ENCODE measurements at places on chromosomes 2 and 18.

DNA sequence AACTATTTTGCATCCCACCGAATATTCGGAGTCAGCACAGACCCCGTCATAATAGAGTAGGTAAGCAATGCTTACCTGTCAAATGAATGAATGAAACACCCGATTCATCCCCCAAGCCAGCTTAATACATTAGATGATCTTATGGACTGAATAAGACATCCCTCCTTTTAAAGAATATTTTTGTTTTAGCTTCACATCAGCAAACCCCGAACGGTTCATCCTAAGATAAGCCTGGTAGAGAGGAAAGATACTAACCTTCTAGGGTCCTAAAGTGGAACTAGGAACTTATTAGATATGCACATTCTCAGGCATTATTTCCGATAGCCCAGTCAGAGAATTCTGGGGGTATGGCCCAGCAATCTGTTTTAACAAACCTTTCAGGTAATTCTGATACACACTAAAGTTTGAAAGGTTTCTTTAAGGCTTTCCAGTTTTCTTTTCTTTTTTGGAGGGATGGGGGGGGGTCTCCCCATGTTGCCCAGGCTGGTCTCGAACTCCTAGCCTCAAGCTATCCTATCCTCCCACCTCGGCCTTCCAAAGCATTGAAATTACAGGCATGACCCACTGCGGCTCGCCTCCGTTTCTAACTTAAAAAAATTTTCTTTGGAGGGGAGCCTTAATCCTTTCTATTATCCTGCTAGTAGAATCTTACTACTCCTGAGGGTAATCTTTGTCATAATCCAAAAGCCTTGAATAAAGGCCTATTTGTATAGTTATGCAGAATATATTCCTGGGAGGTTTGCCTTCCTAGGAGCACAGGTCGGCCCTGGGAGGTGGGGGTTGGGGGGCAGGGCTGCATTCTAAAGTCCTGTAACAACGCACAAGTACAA is 1.0 kb upstream of the ACTR3 start:
- no peak for DNase-seq

DNA sequence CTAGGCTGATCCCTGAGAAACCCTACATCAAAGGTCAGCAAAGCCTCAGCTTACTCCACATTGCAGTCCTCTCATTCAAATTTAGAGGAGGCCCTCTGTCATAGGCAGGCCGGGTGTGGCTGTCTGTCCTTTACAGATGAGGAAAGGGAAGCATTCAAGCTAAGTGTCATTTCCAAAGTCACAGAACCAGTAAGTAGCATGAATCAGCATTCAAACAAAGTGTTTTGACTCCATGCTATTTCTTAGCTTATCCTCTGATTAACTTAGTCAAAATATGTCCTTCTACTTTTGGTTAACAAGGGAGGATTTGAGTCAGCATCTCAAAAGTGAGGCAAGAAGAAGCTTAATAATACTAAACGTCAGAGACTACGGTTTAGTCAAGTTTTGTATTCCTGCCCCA is 409.0 kb upstream of the POU3F3 start:
- DNase-seq, result no peak

DNA sequence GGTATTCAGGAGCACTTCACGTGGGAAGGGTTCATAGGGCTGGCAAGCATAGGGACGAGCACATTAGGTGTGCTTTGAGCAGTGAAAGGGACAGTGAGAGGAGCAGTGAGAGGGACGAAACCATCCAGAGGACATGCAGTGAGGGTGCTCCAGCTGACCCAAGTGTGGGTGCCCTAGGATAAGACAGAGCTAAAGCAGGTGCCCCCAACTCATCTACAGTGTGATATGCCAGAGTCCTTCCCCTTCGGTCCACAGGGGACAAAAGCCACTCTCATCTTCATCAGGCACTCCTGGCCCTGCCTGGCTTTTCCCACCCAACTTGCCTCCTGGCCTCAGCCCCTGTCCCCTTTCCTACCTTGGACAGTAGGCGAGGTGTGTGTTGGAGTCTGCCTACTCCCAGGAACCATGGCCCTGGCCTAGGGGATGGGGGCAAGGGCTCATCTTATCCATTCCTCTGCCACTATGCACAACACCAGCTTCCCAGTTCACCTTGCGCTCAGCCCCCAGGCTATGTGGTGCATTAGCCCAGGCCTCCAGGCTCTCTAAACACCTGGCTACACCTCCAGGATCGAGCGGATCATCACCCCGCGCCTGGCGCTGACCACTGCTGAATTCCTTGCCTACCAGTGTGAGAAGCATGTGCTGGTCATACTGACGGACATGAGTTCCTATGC is 16.1 kb upstream of the ANKRD53 start:
- no peak for DNase-seq

GRCh38 chr18:23994361-23994902 is 20.1 kb upstream of the TTC39C start:
- DNase-seq, result no peak

DNA sequence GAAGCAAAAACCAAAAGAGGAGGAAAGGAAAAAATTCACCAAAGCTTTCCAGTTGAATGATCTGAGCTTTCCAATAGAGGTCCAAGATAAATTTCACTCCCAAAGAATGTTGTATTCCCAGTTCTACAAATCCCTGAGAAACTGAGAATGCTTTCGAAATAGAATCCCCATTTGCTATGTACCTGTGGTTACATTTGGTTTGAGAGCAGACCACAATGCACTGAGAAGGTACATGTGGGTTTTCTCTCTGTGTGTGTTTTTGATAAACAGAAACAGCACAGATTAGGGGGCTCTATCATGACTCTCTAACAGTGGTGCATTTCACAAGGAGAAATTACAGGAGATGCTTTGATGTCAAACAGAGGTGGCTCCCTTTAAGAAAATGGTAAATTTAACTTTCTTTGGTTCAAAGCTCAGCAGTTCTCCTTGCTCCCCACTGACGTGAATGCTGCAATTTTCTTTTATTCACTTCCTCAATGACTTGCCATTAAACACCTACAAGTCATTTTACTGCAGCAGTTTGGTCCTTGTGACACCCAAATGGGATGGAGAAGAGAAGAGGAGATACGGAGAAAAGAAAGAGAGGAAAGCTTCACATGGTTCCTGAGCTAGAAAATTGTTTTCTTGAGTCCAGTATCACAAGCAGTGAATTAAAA is 108.7 kb downstream of the EPHA4 start:
- DNase-seq, result no peak

GRCh38 chr18:40437517-40437916 is 1517.5 kb upstream of the PIK3C3 start:
- no peak for DNase-seq

DNA sequence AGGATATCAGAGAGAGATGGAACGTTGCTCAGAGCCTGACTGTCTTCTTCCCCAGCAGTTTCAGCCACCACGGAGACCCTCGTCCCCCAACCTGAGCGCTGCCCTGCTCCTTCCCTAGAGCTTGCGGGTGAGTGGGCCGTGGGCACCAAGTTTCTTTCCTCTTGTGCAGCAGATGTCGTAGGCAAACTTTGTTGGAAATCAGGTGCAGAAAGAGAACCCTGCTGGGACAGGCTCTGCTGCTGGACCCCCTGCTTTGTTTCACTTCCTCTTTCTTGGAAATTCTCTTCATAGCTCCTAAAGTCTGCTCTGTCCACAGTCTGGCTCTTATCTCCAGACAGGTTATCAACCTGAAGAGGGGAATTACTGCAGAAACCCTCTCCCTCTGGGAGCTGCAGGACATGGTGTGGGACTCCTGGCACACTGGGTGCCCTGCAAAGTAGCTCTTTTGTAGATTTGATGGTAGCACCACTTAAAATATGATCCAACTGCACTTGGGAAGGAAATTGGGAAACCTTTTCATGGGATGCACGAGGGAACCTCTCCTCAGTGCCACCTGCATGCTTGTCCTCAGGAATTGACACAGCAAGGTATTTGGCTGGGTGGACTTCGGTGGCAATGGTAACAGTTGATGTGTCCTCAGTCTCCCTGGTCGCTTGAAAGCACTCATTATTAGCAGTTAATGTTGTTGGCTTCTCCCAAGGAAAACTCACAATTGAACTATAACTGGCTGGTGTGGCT is 92.2 kb downstream of the ALPK2 start:
- no peak for DNase-seq

DNA sequence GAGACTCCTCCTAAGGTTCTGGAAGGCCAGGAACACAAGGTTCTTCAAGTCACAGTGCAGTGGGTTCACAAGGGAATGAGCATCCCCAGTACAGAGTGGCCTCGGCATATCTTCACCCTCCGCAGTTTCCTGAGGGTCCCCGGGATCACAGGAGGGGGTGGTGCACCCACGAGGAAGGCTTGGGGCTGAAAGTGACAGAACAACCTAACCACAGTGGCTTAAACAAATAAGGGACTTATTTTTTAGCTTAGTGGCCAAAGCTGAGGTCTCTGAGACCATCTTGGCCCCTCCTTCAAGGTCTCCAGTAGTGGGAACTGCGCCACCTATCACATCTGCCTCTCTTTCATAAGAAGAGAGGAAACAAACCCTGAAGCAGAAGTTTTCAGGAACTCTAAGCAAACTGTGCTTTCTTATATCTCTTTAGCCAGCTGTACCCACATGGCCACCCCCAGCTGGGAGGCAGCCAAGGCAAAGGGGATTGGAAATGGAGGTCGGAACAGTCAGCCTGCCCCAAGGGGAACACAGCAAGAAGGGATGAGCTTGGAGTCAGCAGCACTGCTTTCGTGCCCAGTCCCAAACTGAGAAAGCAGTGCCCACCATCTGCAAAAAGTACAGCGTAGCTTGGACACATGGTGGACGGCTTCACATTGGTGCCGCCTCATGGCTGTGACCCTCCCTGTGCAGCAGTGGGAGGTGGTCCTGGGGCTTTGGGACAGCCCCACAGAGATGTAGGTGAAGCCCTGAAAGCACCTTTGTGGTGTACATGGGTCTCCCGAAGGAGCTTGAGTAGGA is 260.0 kb upstream of the ID2 start:
- no peak for DNase-seq

DNA sequence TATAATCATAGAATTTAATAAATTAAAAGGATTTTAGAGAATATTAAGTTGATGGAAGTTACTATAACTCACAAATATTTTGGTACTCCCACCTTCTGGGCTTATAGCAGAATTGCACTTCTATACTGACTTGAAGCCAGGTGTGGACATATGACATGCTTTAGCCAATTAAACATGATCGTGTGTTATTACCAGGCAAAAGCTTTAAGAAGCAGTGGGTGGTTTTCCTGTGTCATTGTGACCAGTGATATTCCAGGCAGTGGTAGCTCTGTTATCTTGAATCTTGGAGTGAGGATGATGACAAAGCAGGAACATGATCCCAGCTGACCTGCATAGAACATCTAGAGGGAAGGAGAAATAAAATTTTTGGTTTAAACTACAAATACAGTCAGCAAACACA is 370.9 kb upstream of the ZEB2 start:
- no peak for DNase-seq

DNA sequence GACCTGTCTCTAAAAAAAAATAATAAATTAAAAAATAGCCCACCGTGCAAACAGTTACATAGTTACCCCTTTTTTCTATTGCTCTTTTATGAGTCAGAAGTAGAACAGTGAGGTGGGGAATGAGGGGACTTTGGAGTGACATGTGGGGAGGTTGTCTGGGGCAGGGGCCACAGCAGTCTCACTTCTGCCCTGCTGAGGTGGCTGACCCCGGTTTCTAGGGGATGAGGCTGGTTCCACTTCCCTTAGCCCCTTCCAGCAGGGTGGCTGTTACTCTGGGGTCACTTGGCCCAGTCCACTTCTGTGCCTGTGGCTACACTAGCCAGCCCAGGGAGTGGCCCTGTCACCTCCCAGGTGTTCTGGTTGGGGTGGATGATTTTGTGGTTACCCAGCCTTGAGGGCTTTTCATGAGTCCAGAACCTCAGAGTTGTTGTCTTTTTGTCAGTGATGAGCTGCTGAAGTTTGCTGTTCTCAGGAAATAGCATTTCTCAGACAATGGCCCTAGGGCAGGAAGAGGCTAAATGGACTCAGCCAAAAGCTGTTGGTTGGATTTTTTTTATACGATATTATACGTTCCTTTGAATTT is 28.0 kb upstream of the SCLY start:
- DNase-seq, result no peak

- DNase-seq, result no peak
These were observed 244.2 kb downstream of the EXOC6B start for GRCh38 chr2:72581560-72582181.

DNA sequence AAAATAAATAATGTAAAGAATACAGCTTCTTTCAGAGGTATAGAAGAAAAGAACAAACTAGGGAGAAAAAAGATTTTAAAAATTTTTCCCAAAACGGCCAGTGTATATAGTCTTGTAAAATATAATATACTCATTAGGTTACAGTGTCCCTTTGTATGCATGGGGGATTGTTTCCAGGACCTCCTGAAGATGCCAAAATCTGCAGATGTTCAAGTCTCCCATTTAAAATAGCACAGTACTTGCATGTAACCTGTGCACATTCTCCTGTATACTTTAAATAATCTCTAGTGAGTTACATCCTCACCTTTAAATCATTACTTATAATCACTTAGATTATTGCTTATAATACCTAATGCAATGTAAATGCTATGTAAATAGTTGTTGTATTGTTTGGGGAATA is 80.6 kb upstream of the LRRTM4 start:
- no peak for DNase-seq

DNA sequence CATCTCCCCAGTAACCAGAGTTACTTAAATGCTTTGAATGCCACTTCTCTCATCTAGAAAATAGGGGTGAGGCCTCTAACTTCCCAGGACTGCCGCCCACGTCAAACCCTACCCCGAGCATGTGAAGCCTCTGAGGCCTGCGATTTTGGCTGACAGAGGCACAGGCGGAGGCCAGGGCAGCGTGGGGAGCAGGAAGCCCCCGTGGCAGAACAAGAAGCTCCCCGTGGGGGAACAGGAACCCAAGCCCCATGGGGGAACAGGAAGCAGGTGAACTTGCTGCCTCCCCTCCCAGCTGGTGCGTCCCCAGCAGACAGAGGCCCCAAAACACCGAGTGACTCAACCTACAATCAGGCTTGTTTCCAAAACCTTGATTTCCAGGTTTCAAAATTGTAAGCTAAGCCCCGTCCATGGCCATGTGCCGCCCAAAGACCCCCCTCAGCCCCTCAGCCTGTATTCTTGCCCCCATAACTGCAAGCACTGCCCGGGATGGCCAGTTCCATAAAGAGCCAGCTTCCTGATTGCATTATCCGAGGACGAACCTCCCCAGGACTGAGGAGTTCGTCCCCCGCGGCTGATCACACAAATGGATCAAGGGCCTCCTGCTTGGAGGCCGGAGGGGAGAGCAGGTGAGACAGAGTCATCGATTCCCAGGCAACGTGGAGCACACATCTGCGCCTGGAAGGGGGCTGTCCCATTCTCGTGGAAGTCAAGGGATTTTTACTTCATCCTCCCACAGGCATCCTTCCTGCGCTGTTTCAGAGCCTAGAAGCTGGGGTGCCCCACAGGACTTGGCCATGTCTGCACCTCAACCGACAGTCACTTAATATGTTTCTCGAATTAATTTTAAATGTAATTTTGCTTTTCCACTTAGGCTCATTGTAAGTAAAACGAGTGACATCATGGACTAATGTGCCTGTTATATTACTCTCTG is 36.3 kb upstream of the CTDP1 start:
- DNase-seq, result no peak

DNA sequence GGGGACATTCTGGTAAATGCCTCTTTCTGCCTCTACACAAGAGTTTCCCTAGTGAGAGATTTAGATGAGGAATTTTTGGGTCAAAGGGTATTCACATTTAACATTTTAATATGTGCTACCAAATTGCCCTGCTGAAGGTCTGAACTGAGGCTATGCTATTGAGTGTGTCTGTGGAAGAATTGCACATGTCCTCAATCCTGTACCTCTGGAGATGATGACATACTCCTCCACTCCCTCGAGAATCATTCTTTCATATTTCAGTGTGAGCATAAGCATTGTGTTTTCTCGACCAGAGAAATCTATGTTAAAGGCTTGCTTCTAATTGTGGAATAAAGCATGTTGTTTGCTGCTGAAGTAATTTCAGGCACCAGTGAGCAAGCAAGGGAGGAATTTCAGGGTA is 110.5 kb downstream of the TSN start:
- no peak for DNase-seq

Data from stimulated activated CD4-positive, alpha-beta T cell treated with anti-CD3 and anti-CD28 coated beads, Interleukin-1b, Interleukin-23, amount 100 ng/mL, for 1 hour (primary cell).